Stimulated activated CD4-positive, alpha-beta T cell treated with anti-CD3 and anti-CD28 coated beads, Interleukin-12 subunit alpha, Interleukin-12 subunit beta, amount 100 ng/mL, for 48 hours (primary cell): ENCODE measurements at places on chromosomes 16 and 17.

DNA sequence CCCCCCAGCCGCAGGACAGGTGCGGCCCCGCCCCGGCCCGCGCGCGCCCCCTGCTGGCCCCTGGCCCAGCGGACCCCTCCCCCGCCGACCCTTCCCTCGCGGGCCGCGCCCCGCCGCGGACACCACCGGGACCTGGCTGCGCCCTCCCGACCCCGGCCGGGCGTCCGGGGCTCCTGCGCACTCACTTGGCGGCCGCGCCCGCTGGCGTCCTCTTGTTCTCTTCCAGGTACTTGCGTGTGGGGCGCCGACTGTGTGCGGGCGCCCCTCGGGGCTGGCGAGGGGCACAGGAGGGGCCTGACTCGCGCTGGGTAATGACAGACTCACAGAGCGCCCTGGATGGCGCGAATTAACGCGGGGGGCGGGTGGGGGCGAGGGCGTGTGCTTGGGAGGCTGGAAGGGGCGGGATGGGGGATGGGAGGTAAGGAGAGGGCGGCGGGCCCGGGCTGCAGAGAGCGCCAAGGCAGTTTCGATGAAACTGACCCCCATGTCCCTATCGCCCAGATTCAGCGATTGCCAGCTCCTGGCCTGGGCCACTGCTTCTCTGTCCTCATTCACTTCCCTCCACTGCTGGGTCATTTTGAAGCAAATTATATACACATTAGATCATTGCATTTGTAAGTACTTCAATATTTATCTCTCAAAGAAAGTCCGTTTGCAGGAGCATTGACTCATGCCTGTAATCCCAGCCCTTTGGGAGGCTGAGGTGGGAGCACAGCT, 445 bp upstream of the DBNDD1 start:
- no peak for DNase-seq

- DNase-seq: no peak
Observed at GRCh38 chr16:62014319-62014923, 21.8 kb downstream of the CDH8 start.

- DNase-seq: peak; percentile 76
Observed at GRCh38 chr16:10918294-10919002, 23.8 kb downstream of the DEXI start.

- no peak for DNase-seq
Observed at GRCh38 chr17:79838522-79839274, 542 bp downstream of the CBX4 start.

DNA sequence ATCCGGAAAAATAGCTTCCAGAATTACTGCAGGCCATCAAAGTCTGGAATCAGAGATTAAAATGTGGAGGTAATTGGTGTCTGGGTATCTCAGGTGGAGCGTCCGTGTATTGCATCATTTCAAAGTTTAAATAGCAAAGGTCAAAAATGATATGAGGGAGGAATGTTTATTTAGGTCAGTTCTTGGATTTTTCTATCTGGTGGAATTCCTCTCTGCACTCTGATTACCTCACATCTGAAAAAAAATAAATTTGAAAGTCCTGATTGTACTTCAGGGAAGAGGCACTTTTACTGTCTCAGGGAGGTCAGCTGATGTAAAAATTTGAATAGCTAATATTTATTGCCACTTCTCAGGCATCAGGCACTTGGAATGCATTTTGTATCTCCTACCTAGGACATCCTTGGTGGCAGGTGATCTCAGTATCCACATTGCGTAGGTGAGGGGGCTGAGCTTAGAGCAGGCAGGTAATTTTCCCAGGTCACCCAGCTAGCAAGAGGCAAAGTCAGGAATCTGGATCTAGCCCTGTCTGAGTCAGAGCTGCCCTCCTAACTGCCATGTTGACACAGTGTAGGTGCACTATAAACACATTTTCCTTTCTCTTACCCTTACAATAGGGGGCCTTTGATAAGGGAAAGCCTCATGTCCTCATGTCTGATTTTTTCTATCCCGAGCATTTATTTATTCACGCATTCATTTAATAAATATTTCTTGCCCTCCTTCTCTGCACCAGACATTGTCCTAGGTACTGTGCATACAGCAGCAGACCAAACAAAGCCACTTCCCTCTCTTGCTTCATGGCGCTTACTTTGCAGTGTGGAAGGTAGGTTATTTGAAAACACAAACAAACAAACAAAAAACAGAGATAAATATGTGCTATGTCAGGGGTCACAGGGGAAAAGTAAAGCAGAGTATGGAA, 454.3 kb downstream of the HAPSTR1 start:
- no peak for DNase-seq

DNA sequence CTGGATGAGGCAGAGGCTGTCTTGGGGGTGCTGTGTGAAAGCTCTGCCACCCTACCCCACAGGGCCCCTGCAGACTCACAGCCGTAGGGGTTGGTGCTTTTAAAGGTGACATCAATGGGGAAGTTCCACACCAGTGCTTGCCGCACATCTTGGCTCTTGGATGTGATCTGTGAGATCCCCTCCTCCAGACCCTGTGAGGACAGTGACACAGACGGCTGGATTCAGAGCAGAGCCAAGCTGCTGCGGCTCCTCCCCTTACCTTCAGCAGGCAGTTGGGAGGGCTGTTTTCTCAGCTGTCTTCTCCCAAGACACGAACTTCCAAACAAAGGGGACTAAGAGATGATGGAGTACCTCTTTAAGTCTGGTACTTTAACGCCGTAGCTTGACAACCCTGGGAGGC, 4.8 kb downstream of the B9D1 start:
- no peak for DNase-seq

DNA sequence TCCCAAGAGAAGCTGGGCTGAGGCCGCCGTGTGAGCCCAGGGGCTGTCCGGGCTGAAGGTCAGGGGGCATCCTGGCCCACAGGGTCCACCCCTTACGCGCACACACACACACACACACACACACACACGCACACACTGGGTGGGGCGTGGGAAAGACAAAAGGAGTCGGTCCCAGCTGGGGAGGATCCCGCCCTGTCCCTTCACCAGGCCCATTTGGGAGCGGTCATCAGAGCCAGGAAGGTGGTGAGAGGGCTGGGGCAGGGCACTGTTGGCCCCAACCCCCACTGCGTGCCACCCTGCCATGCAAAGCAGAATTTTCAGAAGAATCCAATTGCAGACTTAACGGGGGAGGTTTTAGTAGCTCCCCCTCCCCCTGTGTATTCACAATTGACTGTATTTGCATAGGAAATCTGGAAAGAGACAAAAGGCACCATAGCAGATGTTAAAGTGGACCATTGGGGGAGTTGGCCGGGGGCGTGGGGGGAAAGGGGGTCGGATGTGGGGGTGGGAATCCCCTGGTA, 11.3 kb upstream of the CD300A start:
- DNase-seq: no peak

DNA sequence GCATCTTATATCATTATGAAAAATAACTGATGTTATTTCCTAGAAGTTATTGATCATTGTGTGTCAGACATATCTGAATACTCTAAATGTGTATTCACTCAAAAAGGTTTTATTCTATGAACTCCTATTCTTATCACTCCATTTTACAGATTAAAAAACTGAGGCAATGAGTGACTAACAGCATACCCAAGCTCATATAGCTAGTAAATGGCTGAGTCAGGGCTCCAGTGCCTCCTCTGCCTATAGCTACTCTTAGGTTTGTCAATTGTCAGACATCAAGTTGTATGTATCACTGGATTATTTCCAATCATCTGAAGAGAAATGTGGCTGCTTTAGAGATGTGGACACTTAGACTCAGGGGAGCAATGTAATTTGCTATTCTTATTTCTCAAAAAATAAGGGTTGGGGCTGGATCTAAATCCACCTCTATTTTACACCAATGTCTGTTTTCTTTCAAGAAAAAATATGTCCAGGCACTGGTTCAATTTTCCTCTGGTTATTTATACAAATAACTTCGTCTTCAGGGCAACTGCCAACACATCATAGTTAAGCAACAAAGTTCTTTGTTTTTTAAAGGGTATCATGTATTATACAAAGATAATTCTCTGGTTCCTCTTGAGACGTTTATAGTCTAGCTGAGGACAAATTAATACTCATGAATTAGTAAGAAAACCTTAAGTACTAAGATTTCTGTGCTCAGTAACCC, 328.9 kb upstream of the MAF start:
- DNase-seq: no peak

DNA sequence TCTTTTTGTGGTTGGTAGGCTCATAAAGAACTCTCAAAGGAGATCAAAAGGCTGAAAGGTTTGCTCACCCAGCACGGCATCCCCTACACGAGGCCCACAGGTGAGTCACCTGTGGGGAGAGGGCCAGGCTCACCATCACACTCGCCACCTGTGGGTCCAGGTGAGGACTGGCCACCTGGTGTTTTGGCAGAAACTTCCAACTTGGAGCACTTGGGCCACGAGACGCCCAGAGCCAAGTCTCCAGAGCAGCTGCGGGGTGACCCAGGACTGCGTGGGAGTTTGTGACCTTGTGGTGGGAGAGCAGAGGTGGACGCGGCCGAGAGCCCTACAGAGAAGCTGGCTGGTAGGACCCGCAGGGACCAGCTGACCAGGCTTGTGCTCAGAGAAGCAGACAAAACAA, 11.1 kb downstream of the GNPTG start:
- no peak for DNase-seq

GRCh38 chr17:28810437-28810836, 32.2 kb downstream of the FAM222B start:
- no peak for DNase-seq

- DNase-seq: peak; percentile 24
Observed at GRCh38 chr17:17729620-17730249, 48.5 kb downstream of the RAI1 start.

DNA sequence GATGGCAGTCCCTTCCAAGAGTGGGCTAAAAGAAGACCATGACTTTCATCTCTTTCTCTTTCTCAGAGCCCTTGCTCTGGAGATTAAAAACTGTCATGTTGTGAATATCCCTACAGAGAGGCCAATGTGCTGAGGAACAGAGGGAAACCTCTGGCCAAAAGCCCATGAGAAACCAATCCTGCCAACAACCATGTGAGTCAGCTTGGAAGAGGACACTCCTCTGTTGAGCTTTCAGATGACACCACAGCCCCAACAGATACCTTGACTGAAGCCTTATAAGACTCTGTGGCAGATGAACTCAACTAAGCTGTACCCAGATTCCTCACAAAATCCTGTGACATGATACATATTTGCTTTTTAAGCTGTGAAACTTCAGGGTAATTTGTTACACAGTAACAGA, 19.6 kb downstream of the CPPED1 start:
- DNase-seq: no peak

DNA sequence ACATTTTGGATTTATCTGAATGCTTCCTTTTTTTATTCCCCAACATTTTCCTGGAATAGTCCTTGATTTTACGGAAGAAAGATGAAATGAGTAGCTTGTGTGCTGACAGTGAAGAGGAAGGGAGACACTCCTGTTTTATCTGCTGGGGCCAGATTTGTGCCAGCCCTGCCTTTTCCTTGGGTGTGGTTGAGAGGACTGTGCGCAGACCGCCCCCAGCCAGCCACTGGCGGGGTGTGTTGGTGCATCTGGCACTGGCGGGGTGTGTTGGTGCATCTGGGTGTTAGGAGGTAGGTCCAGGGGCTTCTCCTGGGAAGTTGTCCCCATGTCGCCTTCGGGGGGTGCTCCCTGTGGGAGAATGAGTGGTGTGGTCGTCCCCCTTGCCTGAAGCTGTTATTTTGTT, 39.5 kb downstream of the RAP1GAP2 start:
- DNase-seq: no peak

GRCh38 chr16:28182183-28182582, 29.6 kb downstream of the XPO6 start:
- no peak for DNase-seq

DNA sequence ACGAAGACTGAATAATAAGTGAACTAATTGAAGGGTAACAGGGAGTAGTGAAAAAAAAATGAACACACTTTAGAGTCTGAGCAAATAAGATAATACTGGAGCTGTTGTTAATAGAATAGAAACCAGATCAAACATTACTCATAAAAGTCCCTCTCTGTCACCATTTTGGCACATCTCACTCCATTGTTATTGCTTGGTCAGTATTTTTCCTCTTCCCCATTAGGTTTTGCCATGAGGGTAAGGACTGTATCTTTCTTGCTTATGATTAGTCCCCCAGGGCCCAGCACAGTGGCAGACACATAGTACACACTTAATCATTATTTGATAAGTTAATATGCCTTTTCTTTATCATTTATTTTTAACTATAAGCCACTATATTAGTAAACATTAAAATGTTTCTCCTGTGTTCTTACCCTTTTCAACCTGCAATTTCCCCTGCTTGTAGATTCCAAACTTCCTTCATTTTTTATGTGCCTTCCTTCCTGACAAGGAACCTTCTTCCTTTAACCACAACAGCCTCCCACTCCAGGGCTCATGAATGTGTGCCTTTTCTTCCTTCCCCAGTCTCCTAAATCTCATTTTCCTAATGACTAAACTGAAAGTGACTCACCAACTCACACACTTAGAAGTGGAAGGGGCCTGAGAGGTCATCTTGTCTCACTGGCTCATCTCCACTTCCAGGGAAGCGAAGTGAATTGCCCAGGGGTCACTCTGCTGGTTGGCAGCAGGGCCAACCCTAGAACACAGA, 88.2 kb upstream of the HAS3 start:
- no peak for DNase-seq

- DNase-seq: peak; percentile 15
Observed at GRCh38 chr16:53912155-53912554, 208.2 kb downstream of the FTO start.

- no peak for DNase-seq
Observed at GRCh38 chr16:73050201-73051099, 2.5 kb upstream of the ZFHX3 start.

DNA sequence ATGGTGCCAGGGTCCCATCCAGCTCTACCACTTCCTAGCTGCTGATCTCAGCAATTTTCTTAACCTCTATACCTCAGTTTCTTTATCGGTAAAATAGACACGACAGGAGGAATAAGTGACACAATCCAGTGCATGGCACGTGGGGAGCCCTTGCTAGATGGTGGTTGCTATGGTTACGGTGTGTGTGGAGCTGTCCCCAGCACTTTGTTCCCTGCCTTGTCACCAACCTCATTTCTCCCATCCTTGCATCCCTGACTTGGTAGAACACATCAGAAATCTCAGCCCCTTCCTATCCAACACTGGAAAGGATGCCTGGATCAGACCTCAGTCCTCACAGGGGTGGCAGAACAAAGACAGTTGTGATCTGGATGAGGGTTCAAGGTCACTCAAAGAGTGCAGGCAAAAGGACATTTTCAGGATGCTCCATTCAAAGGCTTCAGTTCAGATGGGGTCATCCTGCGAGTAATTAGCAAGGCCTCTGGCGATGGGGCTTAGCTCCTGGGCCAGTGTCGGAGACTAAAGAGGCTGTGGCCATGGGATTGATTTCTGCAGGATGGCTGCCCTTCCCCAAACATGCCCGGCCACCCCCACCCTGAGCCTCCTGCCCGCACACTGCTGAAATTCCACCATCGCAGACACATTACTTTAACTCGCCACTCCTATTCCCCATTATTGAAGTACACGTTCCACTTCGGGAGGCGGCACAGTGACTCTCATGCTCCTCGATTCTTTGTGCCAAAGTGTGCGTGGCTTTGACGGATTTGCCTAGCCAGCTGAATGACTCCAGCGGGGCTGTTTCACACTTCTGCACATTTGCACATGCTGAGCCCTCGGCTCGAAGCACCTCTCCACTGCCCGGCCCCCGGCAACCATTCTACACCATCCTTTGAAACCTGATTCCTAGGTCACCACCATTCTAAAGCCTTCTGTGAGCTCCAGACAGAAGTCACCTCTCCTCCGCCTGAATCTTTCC, 40.3 kb downstream of the WNT3 start:
- DNase-seq: no peak

- no peak for DNase-seq
Observed at GRCh38 chr17:36504156-36504545, 17.7 kb downstream of the ZNHIT3 start.

GRCh38 chr17:53633856-53634255, 188.9 kb upstream of the KIF2B start:
- DNase-seq: no peak

- peak; percentile 46 for DNase-seq
Observed at GRCh38 chr17:58710948-58711552, 18.6 kb downstream of the RAD51C start.
